K562 (cell line): ENCODE measurements at places on chromosomes 4 and X. TPM values are rescaled to one million over a fixed set of nuclear protein-coding genes. Genes with fewer than 3 reads are reported as not detected.

DNA sequence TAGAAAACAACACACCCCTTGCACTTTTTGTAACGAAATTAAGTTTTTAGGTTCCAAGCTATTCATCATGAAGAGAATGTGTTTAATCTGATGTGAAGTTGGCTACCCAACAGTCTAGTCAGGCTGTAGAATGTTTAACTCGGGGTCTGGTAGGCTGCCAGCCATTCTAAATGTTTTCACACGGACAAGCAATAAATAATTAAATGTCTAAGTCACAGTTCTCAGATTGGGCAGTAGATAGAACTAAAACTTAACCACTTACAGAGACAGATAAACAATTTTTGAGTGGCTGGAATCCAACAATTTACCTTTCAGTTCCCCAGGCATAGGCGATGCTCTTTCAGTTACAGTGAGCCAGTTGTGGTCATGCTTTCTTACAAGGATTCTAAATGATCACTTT lies 66.5 kb downstream of the CHIC2 start:
- H3K27me3 ChIP-seq: no peaks in the 10 kb centered on the region
- no peaks in the 10 kb centered on the region for H3K4me1 ChIP-seq
- H3K27ac ChIP-seq: no peak overlapping the region

GRCh38 chr4:181970366-181970765 lies 272.8 kb upstream of the TENM3 start:
- H3K27me3 ChIP-seq: no peaks in the 10 kb centered on the region
- H3K36me3 ChIP-seq: no peaks in the 10 kb centered on the region
- H3K27ac ChIP-seq: no peak overlapping the region

- DNase-seq: no peak
- no peak overlapping the region for H3K27ac ChIP-seq
- H3K36me3 ChIP-seq: no peaks in the 10 kb centered on the region
- H3K4me1 ChIP-seq: no peaks in the 10 kb centered on the region; the same call in 1 of the 2 replicates
- no peak overlapping the region for H3K4me3 ChIP-seq
Observed at GRCh38 chrX:131067216-131067615, 9.1 kb downstream of the ARHGAP36 start.

DNA sequence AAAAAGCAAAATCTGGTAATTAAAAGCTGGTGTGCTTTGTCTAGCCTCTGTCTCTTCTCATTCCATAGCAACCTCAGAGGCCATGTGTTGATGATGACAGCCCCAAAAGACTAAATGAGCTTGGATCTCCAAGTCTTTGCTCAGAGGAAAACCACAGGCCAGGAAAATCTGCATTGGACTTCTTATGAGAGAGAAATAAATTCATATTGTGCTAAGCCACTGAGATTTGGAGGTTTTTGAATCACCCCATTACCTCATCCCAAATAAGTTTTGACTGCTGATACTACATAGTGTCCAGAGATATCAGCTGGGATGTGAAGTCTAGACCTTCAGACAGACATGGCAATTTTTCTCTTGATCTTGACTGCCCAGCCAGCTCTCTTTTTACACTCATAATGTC lies 178.6 kb upstream of the DIPK2B start:
- no peak overlapping the region for H3K4me3 ChIP-seq
- H3K4me1 ChIP-seq: peaks cover 4% of the 10 kb centered on the region; the same call in 1 of the 2 replicates
- H3K27me3 ChIP-seq: no peaks in the 10 kb centered on the region
- H3K36me3 ChIP-seq: no peaks in the 10 kb centered on the region
- DNase-seq: no peak
- no peak overlapping the region for H3K27ac ChIP-seq

- H3K27ac ChIP-seq: peak overlapping the region; percentile 60
- no peaks in the 10 kb centered on the region for H3K36me3 ChIP-seq
- peak; percentile 47 for DNase-seq
- peaks cover 11% of the 10 kb centered on the region; the same call in 2 of the 3 replicates for H3K27me3 ChIP-seq
- H3K4me1 ChIP-seq: peaks cover 7% of the 10 kb centered on the region; the same call in 2 of the 3 replicates
Observed at GRCh38 chr4:185504098-185505047, 30.9 kb downstream of the PDLIM3 start.

DNA sequence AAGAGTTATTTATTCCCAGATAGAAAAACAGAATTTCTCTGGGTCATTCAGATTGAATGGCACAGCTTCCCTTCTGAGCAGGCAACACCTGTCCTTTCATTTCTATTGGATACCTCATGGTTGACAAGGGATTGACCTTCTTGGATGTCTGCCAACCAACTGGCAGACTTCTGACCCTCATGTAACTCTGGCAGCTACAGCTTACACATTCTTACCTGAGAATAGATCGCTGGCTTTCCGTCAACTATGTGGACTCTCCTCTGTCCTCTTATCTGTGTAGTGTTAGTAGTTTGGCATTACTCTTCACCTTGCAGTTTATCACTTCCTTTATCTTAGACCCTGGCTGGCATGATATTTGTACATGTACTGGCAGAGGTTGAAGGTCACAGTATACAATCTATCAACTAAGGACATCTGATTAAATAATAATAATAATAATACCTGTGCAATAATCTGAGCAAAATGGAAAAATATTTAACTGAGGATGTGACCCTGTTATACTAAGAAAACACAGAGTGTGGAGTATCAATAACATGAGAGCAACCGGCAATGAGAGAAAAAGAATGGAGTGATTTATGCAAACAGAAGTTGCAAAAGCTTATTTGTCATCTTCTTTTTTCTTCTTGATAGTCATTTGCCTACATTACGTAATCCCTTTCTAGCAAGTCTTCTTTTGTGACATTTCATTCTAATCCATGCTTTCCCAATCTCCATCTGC lies 1118.2 kb downstream of the ARAP2 start:
- DNase-seq: no peak
- no peak overlapping the region for H3K27ac ChIP-seq
- no peaks in the 10 kb centered on the region for H3K36me3 ChIP-seq
- no peaks in the 10 kb centered on the region for H3K27me3 ChIP-seq
- H3K4me1 ChIP-seq: no peaks in the 10 kb centered on the region

Gene TMLHE
- 14.7 and 16.1 TPM in 2 replicates for total RNA-seq

Gene SPRY1
- 1.00 and 1.0 TPM in 2 replicates for total RNA-seq

Gene FGFBP1
- total RNA-seq: not detected in 2 replicates

Gene GPRASP1
- 0.29 and 0.38 TPM in 2 replicates for total RNA-seq

Gene DRD5
- not detected in 2 replicates for total RNA-seq

Gene GPR50
- 0.11 TPM in 1 of 2 replicates, not detected in the other for total RNA-seq
